ENCODE measurements at places on chromosomes 4 and X. TPM values are rescaled to one million over a fixed set of nuclear protein-coding genes. Genes with fewer than 3 reads are reported as not detected.

The PDE6B gene
- total RNA-seq: not detected

The SPACA5 gene
- total RNA-seq: not detected

The OPN1MW3 gene
- total RNA-seq: not detected

The DRP2 gene
- 0.04 TPM for total RNA-seq

The TIMP1 gene
- total RNA-seq: 0.29 TPM

The GSX2 gene
- total RNA-seq: 23.9 TPM

The PF4V1 gene
- not detected for total RNA-seq

The SPANXN5 gene
- not detected for total RNA-seq

The STPG2 gene
- total RNA-seq: not detected

The RBM41 gene
- total RNA-seq: 15.6 TPM

The ABCD1 gene
- 1.9 TPM for total RNA-seq

The GYG2 gene
- total RNA-seq: not detected

The SUPT20HL2 gene
- not detected for total RNA-seq

DNA sequence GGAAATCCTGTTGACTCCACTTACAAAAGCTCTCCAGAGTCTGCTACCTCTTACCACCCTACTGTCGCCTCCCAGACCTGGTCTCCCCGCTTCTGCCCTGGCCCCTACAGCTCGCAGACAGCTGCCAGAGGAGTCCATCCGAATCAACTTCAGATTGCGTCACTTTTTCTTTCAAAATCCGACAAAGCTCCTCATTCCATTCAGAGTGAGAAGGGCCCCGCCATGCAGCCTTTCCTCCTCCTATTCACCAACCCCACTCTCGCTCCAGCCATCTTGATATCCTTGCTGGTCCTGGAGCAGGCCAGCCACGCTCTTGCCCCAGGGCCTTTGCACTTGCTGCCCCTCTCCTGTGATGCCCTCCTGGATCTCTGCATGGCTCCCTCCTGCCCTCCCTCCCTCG, 5.2 kb upstream of the OPN1LW start:
- no peak for DNase-seq

DNA sequence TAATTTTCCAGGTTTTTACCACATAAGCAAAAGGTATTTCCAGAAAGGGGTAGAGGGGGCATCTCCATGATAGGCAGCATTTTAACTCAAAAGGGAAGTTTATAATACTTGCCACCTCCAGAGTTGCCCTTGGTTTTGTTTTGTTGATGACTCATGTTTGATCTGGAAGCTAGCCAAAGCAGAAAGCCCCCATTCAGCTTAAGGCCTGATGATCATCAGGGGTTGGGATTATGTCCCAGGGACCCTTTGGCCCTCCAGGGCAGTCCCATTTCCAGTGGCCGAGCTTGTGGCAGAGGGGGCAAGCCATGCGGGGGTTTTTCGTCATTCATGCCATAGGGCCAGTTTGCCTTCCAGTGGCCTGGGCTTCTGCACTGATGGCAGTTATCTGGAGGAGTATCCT, 143.0 kb upstream of the PLAC1 start:
- no peak for DNase-seq

DNA sequence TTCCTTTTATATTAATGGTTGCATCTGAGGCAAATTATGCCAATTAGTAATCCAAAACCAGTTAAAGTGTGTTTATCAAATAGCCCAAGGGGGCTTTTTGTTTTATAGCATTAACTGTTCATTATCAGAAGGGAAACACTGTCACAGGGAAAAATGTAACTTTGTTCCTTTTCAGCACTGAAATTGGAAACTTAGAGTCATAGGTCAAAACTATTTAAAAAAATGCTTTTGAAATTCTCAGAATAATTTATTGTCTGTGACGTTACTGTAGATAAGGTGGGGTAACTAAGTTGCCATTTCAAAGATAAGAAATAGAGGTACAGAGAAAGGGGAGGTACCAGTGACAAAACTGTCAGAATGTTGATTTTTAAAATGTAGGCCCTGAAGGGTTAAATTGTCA, 129.3 kb downstream of the AKAP4 start:
- no peak for DNase-seq

DNA sequence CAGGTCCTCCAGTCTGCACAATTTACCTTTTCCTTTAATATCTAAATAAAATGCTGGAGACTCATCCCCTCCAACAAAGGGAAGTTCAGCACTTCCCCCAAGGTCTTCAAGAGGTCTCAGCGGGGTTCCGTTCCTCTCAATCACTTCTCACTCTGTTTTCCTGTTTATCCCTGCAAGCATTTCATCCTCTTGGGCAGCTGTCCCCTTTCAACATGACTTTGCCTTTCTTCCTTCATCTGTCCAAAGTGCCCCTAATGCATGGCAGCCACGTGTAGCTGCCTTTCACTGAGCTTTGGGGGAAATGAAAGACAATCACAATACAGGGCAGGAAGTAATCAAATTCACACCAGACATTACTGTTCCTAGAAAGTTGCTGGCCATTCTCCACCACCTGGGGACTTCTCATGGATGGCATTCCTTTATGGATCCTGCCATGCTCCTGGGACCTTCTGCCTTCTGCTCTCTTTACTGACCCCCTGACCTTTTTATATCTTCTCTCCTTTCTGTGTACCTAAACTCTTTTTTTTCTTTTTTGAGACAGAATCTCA, 79.7 kb upstream of the USP9X start:
- DNase-seq: no peak

- DNase-seq: no peak
Observed at GRCh38 chr4:4386736-4387392, at the start of gene NSG1. TSS of gene NSG1 (plus strand) at chr4:4387102. CDS start at chr4:4387630, 528 bp downstream.

DNA sequence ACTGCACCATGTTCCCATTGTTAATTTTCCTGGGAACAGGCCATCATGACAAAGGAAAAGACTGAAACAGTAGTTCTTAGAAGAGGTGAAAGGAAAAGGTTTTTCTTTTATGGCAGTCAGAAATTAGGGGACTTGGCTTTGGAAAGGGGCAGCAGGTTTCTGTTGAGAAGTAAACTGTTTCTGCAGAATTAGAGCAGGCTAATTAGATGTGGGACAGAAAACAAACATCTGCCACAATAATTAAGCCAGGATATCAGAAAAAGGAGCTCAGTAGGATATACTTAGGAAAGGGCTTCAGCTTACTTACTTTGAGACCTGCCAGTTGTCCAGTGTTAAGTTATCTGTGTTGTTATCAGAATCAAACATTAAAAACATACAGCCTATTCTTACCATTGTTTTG, 36.7 kb upstream of the STPG2 start:
- DNase-seq: no peak

- DNase-seq: peak; percentile 41
Observed at GRCh38 chrX:43939187-43939926, 33.8 kb downstream of the NDP start.

DNA sequence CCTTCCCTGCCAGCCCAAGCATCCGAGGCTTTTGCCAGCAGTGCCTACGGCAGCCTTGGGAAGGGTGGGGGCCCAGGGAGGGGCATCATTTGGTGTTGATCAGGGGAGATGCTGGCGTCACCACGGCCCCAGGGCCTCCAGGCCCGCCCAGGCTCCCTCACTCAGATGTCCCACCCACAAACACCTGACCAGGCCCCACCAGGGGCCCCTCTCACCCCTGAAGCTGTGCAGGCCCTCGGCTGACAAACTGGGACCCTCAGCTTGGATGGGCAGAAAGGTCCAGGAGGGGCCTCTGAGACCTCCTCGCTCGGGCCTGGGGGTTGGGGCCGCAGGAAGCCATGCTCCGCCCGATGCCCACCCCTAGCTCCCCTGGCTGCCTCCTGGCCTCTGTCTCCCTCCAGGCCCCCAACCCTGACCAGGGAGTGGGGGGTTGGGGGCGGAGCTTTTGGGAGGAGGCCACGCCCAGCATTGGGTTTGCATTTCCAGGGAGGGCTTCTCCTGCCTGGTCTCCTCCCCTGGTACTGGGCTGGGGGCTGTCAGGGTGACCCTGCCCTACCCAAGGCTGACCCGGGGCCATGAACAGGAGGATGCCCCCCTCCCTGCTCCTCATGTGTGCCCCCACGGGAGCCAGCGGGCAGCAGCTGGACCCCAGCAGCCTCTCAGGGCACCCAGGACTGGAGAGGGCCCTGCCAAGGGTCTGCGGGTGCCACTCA, 33.4 kb upstream of the SPON2 start:
- DNase-seq: no peak

- no peak for DNase-seq
Observed at GRCh38 chrX:20059467-20060128, 57.1 kb downstream of the MAP7D2 start.

DNA sequence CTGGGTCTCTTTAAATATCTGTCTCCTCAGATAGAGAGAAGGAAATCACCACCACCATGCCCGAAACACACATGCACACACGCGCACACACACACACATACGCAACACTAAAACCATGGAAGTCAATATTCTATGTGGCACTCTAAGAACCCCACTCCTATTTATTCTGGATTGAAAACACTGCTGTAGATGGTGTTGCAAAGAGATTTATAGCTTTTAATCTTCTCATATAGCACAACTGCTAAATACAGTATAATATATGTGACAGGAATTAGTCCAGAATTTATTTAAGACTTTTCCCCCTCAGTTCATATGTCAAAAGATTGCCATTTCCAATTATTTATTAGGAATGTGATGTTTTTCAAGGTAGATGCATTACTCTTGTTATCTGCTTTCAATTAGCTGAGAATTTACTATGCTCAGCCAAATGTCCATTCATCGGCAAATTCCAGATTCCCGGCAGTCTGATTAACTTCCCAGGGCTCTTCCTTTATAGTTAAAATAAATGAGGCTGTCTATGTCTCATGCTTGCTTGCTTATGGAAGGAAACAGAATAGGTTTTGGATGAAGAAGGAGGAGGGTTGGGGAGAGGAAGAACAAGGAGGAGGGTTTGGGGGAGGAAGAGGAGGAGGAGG, 115.4 kb upstream of the NDP start:
- no peak for DNase-seq

- no peak for DNase-seq
Observed at GRCh38 chr4:109009909-109010308, 247.1 kb upstream of the ETNPPL start.

DNA sequence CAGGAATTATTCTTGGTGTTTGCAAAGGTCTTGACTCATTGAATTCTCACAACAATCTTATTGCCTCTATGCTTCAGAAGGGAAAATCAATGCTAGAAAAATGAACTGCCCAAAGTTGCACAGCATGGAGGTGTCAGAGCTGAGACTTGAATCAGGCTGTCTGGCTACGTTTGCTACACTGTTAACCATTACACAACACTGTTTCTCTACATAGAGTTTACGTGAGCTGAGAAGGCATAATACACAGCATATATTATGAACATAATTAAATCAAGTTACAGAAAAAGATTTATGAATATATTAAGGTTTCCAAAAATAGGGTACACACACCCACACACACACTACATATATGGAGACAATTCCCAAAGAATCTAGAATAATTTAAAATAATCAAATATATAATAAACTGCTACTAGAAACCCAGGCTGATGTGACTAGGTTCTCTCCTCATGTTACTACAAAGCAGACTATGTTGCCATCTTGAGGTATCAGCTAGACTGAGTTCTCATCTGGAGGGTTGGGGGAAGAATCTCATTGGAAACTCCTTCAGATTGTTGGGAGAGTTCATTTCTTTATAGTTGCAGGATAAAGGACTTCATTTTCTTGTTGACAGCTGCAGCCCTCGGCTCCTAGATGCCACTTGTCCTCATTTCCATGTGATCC, 1270.5 kb downstream of the ARAP2 start:
- DNase-seq: no peak

DNA sequence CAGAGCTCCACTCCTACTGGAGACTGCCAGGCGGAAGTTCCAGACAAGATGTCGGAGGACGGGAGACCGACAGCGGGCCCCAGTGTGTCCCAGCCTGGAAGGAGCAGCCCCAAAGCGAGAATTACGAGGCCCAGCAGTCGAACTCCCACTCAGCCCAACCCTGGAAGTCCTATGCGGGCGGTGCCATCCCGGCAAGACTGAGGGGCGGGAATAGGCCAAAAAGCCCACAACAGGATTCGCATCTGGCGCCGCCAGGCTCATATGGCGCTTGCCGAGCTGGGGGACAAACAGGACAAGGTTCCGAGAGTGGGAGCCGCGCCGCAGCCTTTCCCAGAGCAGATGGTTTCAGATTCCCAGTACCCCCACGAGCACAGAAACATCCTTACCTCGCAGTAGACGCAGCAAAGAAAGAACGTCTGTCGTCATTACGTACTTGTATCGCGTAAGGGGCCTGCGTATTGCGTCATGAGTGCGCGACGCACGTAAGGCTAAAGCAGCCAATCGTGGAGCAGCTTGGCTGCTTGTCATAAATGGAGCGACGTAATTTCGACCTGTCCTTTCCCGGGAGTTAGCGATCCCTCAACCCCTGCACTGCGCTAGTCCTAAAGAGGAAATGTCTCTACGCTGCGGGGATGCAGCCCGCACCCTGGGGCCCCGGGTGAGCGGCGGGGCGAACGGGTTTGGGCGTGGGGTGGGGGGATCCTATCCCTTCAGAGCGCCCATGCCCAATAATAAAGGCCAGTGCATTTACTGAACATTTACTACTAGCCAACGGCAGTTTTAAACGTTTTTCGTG, at the start of the genes LIAS and RPL9:
TSS of gene LIAS (plus strand) at position 552 of the 796 bp plus-strand sequence. CDS start at position 614, 62 bp downstream.
TSS of gene RPL9 (minus strand) at position 418 of the 796 bp plus-strand sequence. CDS start 483 bp downstream, outside the sequence.
- peak; percentile 99 for DNase-seq

- DNase-seq: no peak
Observed at GRCh38 chrX:21730026-21730425, 27.9 kb downstream of the SMPX start.

DNA sequence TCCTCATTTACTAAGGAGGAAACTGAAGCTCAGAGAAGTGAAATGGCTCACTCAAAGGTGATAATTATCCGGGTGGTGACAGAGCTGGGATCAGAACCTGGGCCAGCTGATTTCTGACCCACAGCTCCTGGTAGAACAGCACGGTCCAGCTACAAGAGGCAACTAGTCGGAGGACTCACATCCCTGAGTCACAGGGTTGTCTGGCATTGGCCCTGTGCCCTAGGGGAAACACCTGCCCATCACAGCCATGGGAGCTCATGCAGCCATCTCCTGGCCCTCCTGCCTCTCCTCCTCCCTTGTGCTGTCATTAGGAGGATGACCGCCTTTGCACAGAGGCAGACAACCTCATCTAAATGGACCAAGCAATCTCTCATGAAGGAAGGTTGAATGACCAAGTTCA, 115.2 kb upstream of the TSPAN5 start:
- no peak for DNase-seq

DNA sequence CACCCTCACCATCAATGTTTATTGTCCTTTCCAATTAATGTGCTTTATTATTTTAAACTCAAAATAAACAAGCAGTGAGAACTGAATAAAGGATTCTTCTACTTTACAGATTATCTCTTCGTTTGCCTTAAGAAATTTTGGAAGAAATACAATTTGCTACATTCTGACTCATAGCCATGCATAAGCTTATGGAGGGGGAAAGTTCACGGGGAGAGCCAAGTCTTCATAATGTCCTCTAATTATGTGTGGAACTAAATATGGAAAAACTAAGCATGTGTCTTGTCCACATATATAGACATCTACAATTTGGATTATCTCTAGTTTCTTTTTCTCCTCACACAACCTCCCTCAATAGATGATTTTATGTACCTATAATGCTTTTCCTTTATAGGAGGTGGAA, 17.5 kb downstream of the CXCL13 start:
- DNase-seq: no peak

GRCh38 chr4:47031011-47031678, at the start of gene GABRB1:
TSS of gene GABRB1 (plus strand) at chr4:47031567.
- DNase-seq: no peak

GRCh38 chr4:41709844-41710481, 38.6 kb downstream of the PHOX2B start:
- DNase-seq: no peak

- DNase-seq: no peak
Observed at GRCh38 chrX:34275699-34276098, 143.6 kb upstream of the FAM47A start.

- no peak for DNase-seq
Observed at GRCh38 chr4:11209826-11210225, 218.9 kb downstream of the HS3ST1 start.
